IMR-90 (cell line): ENCODE measurements at places on chromosomes 16 and 17. TPM values are rescaled to one million over a fixed set of nuclear protein-coding genes. Genes with fewer than 3 reads are reported as not detected.

The TMC8 gene
- not detected in 2 replicates for polyA plus RNA-seq

The PPL gene
- polyA plus RNA-seq, result 0.19 and 0.34 TPM in 2 replicates

The SMTNL2 gene
- polyA plus RNA-seq, result not detected in 2 replicates

The DOC2A gene
- polyA plus RNA-seq, result 0.48 and 0.50 TPM in 2 replicates

The MYH11 gene
- 0.03 and 0.12 TPM in 2 replicates for polyA plus RNA-seq

The TP53TG3 gene
- not detected in 2 replicates for polyA plus RNA-seq

The NETO2 gene
- polyA plus RNA-seq, result 38.5 and 40.7 TPM in 2 replicates

The ABCA5 gene
- polyA plus RNA-seq, result 1.0 and 1.3 TPM in 2 replicates
